ENCODE measurements at places on chromosomes 11 and 22.

GRCh38 chr22:42959576-42960509, 55.1 kb downstream of the PACSIN2 start:
- DNase-seq, result no peak

DNA sequence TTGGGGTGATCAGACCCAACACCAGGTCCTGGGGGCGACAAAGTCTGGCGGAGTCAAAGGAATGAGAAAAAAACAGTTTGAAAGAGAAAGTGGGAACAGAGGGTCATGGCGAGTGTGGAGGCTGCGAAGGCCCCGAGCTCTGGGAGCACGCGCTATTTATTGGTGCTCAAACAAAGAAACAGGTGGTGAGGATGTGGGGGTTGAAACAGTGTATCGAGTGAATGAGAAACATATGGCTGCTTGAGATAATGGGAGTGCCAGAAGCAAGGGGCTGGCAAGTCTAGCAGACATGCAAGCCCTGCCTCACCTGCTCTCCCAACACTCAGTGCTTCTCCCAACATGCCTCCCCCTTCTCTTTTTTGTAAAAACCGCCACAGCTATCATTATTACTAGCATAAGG, 7.8 kb upstream of the DUSP18 start:
- no peak for DNase-seq

DNA sequence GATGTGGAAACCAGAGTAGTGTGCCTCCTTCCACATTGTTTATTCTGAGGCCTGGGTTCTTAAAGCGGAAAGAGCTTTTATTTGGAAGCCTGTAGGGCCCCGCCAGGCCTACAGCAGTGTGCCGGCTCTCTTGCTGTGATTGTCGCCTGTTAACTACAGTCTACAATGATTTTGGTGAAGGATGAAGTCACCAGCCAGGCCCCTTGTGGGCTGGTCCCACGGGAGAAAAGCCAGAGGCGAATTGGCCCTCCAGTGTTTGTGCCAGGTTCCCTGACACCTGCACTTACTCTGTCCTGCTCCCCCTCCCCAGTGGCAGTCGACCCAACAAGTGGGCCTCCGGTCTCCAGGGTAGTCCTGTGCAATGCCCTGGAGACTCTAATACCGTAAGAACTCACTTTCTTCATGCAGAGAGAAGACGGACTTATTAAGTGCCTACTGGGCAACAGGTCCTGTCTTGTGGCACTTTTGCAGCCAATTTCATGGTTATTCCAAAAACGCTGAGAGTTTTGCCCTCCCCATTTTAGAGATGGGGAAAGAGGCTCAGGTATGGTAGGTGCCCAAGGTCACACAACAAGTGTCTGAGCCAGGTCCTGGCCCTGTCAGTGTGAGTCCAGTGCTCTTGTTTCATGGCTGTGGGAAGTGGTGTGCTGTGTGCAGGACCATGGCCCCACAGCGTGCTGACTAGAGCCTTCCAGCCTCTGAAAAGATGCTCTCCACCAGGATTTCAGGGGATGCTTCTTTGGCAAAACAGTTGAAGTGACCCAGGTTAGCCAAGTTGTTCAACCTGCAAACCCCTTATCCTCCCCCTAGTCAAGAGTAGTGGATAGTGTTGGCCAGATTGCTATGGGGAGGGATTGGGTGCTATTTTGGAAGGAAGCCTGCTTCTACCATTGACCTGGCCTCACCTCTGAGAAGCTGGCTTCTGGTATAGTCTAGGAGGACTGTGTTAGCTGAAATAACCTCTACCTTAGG, 1.4 kb downstream of the MICAL2 start:
- DNase-seq, result no peak

DNA sequence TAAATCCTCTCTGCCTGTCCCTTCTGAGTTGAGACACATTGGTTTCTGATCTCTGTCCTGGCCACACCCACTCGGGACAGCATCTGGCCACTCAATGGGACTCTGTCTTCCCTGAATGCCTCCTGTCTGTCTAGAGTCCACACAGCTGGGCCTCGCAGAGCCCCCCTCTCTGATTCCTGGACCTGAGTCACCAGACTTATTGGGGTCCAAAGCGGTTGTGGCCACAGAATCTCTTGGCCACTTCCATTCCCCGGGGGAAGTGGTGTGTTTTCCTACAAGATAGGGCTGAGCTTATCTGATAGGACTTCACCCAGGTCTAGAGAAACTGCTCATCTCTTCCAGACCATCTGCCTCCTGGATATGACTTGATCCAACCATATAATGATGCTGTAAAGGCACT, 57.4 kb upstream of the WNT11 start:
- no peak for DNase-seq

GRCh38 chr11:3609416-3610265, 32.2 kb downstream of the ART5 start:
- DNase-seq, result peak; percentile 8

All from NCI-H2107 (cell line).